GM04503 (cell line): ENCODE measurements at places on chromosomes 3 and 15.

- no peak for DNase-seq
These were observed 14.7 kb upstream of the CLN6 start for GRCh38 chr15:68244235-68244634.

DNA sequence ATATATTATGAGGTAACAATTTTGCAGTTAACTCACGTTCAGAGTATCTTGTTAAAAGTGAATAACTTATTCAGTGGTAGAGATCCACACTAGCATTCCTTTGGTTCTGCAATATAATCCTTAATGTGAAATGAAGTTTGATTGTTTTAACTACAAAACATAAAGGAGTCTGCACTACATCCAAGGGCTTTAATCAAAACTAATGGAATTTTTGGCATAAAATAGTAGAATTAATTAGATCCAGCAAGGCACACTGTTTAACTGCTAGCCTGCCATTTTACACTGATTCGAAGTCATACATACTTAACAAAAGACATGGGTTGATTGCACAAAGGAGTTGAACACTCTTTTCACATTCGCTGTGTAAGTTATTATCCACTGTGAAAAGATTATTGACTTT, 263.0 kb upstream of the ROBO2 start:
- no peak for DNase-seq

- no peak for DNase-seq
These were observed 130.5 kb downstream of the ST8SIA2 start for GRCh38 chr15:92524161-92524560.

DNA sequence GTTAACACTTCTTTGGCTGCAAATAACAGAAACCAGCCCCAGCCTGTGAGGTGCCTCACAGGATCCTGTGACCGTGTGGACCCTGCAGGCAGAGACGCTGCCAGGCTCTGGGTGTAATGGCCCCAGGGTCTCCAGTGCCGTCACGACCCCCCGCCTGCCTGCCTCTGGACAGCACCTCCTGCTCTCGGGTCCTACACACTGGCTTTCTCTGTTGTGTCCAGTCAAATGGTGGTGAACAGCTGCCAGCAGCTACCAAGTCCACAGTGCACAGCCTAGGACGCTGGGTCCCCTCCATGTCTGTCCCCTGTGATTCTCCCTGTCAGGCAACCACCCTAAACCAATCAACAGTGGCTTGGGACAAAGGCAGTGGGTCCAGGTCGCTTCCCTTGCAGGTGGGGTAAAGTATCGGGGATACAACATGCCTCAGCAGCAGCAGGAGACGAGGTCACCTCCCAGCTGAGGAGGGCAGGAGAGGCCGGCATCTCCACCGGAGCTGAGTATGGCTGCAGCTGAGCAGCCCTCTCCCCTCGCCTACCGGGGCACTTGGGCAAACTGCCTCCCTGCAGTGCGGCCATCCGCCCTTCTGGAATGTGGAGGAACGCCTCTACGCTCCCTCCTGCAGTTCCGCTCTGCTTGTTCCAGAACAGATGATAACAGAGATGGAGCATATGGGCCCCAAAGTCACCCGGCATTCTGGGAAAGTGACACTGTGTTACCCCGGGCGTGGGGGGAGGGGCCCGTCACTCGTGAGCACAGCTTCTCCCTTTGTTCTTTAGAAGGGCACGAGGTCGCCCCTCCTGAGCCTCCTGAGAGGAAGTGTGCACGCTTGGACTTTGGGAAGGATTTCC, 21.1 kb upstream of the SKOR1 start:
- DNase-seq: no peak

DNA sequence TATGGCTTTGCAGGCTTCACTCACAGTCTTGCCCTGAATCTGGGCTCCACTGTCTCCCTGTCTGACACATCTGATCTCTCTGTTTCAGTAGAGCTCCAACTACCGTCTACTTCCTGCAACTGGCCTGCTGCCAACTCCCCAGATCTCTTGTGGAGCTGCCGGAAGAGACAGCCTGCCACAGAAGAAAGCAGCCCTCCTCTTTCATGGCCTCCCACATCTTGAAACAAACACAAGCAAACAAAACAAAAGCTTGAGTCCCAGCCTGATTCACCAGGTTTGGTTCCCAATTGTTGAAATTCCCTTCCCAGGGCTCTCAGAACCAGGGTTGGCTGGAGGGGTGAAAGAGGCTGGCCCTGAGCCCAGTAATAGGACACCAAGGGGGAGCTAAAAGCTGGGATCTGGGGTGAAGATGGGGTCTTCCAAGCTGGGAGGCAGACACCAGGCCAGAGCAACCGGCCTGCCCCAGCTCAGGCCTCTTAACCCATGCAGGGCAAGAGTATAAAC, 55.3 kb upstream of the CA12 start:
- DNase-seq: peak; percentile 43

- DNase-seq: no peak
These were observed 4.0 kb upstream of the IL17RE start for GRCh38 chr3:9898467-9899241.

GRCh38 chr3:160941885-160942494, 163.2 kb downstream of the B3GALNT1 start:
- peak; percentile 12 for DNase-seq

DNA sequence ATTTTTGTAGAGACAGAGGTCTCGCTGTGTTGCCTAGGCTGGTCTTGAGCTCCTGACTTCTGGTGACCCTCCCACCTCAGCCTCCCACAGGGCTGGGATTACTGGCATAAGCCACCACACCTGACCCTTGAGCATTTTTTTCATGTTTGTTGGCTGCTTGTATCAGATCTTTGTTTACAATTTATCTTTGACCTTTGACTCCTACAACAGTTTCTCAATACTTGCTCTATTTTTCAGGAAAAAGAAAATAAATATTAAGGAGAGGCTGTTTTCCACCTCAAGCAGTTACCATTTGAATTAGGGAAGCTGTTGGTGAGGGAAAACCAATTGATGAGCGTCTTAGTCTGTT, 44.5 kb downstream of the LIMD1 start:
- no peak for DNase-seq

GRCh38 chr3:122697952-122698620, 17.4 kb downstream of the PARP14 start:
- DNase-seq: no peak

DNA sequence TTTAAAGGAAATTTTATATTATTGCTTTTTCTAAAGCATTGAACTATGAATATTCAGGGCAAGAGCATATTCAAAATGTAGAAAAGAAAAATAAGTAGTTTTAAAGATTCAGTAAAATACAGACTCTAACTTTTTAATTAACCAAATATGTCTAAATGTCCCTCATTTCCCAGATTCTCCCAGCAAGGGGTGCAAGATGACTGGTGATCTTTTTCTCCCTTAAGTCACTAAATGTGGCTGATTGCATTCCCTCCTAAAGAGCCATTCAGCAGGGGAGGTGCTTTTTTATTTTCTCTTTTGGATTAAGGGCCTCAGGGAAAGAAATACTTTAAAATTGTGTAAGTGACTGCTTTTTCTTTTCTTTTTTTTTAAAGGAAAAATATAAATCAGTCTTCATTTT, 406.9 kb downstream of the OXSM start:
- DNase-seq: no peak

DNA sequence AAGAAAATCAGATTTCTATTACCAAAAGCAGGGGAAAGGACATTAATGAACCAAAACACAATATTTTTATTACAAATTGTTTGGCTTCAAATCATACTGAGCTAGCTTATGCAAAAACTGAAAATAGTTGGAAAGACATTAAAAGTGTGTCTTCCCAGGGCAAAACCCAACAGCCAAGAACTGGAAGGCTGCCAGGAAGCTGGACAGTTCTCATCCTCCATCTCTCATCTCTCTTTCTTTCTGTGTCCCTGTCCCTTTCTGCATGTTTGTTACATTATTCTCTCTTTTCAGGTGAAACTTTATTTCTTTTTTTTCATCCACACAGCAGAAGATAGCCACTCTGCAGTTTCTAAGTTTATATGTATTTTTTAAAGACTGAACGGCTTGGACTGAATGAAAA, 41.1 kb upstream of the SNTN start:
- DNase-seq: no peak

GRCh38 chr15:99998661-99999101, 265.4 kb upstream of the LYSMD4 start:
- DNase-seq: no peak

DNA sequence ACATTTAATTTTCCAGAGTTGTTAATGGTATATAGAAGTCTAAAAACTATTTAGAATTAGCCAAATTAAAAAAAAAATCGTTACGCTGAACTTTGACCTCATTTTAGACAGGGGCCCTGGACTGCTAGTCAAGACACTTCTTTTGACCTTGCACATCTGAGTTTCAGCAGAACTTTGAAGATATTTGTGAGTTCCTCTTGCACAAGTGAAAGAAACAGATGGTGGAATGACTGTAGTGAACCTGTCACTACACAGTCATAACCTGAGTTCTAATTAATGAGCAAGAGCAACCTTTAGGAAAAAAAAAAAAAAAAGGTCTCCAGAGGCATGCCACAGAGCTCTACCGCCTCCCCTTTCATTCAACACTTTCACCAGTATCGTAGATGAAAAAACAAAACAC, 5.3 kb downstream of the MYO5C start:
- no peak for DNase-seq
